ENCODE measurements at places on chromosomes 4 and X. TPM values are rescaled to one million over a fixed set of nuclear protein-coding genes. Genes with fewer than 3 reads are reported as not detected.

The XPNPEP2 gene
- 1.5 TPM for total RNA-seq

The GPR119 gene
- total RNA-seq, result not detected

The SLITRK4 gene
- total RNA-seq, result 0.99 TPM

DNA sequence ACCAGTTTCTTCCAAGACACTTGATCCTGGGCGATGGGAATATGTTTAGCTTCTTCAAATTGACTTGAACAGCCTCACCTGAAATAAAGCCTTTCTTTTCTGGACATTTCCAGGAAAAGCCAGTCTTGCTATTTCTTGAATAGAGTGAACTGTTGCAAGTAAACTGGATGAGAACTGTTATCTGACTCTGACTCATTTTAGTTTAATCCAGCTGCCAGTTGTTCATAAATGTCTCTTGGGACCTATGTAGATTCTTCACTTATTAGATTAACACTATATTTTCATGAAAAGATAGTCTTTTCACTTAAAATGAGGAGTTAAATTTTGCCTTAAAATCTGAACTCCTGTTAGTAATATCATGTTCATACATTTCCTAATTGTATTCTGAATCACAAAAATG is 615.4 kb upstream of the GALNT7 start:
- no peak for DNase-seq

- DNase-seq, result no peak
Observed at GRCh38 chr4:178140326-178140915, 698.2 kb upstream of the AGA start.

- peak; percentile 80 for DNase-seq
Observed at GRCh38 chr4:153204247-153204671, at the start of gene TRIM2. TSS of gene TRIM2 (plus strand) at chr4:153204443. CDS start at chr4:153204531, 88 bp downstream.

The GAGE12F gene
- total RNA-seq, result not detected
